ENCODE measurements at places on chromosomes 3 and 15.

- DNase-seq: no peak
These were observed 52.7 kb upstream of the TJP1 start for GRCh38 chr15:29874977-29875376.

DNA sequence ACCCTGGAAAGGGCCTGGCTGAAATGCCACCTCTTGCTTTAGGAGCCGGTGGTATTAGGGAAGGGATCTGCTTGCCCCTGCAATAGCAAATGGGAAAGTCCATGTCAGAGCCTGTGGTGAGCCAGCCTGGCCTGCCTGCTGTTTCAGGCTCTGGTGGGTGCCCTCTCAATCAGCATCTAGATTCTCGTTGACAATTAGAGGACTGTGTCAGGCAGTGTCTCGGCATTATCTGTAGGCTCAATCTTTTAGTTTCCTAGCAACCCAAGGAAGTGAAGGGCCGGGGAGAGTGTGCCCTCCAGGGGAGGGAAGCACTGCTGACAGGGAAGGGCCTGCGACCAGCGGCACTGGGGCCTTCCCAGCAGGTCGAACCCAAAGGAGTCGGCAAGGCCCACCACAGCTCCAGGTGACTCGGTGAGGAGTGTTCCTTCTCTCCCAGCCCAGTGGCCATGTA is 42.1 kb downstream of the TLE3 start:
- DNase-seq: no peak

- DNase-seq: no peak
These were observed 223.3 kb downstream of the FOXP1 start for GRCh38 chr3:71360180-71360579.

- no peak for DNase-seq
These were observed 1.3 kb upstream of the ZBTB47 start for GRCh38 chr3:42652251-42652610.

GRCh38 chr3:136984837-136985236 is 27.1 kb downstream of the IL20RB start:
- DNase-seq: no peak

DNA sequence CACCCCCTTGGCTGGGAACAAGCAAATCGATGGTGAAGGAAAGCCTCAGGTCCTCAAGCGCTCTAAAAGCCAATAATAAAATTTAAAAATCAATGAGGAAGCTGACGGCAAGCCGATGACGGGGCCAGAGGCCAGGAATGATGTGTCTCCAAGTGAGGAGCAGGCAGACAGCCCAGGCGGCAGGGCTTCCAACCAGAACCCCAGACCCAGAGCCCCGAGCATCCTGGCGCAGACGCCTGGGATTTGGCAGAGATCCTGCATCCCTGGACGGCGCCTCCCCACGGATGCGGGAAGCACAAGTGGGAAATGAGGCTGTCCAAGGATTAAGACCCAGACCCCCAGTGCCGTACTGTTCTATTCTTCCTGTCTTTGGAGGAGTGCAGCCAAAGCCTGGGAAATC is 123.0 kb upstream of the PROK2 start:
- no peak for DNase-seq

DNA sequence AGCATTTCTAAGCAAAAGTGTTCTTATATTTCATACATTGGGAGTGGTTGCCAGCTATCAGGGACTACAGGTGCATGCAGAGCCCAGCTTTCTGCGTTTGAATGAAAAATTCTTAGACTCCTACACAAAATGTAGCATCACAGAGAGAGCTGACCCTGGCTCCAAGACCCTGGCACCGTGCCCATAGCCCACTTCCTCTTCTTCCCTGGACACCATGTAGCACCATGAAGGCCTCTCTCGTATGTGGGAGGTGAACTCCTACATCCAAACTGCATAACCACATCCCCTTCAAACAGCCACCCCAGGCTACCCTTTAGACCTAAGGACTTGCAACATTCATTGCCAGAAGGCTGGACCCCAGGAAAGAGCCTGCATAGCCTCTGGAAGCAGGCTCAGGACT is 35.8 kb upstream of the ATOSA start:
- no peak for DNase-seq

DNA sequence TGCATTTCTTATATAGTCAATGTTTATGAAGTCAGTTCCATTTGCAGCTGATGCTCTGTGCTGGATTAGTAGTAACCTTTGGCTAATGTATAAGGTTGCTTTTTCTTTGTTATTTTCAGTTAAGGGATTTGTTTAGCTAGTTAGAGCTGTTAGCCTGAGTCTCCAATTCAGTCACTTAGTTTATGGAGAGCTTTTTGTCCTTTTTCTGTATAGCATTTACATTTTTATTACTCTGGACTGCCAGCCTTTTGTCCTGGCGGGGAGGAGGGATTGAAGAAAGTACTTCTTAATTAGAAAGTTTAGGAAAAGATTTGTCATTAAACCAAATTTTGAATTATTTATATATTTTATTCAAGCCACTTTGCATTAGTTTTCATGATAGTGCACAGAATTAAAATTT is 52.0 kb downstream of the DNAJC13 start:
- no peak for DNase-seq

- DNase-seq: no peak
These were observed 45.4 kb upstream of the CTSH start for GRCh38 chr15:78990278-78990677.

GRCh38 chr3:33096093-33096868 is 665 bp downstream of the GLB1 start:
- no peak for DNase-seq

GRCh38 chr15:74812533-74812932 is at the start of gene LMAN1L:
Gene LMAN1L, plus strand, starts transcription at chr15:74812835. Its CDS starts 20 bp downstream, at chr15:74812855.
- no peak for DNase-seq

GRCh38 chr3:13588993-13589392 is 40.1 kb downstream of the FBLN2 start:
- DNase-seq: no peak
